Astrocyte (in vitro differentiated cells and primary cell): ENCODE measurements at places on chromosomes 6 and 20. TPM values are rescaled to one million over a fixed set of nuclear protein-coding genes. Genes with fewer than 3 reads are reported as not detected.
A peak's percentile ranks its signal among the peaks of the same experiment; 100 is the strongest.

DNA sequence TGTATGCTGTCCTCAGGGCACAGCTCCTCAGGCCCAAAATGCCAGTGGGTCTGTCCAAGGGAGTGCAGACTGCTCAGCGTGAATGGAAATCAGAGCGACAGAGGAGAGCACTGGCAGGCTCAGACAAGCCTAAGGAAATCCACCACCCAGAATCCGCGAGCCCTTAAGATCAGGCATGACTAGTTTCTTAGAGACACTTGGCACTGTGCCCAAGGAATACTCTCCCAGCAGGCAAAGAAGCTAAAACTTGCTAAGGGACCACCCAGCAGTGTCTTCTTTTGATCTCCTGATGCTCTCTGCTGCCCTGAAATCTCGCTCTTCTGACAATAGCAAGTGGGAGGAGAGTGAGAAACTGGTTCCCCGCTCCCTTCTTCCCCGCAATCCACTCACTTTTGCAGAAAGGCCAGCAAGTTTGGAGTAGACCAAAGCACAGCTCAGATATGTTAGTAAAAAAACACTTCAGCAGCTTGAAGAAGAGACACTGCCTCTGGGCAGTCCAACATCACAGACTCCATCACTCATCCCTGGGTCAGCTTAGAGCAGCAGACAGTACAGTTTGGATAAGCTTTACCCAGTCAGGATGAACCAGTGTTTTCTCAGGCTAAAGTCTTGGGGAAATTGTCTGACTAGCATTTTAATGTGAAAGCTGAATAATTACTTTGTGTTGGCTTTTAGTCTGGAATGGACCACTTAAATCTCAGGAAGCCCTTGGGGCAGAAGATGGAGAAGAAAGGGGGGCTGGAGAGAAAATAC, 32.4 kb downstream of the TRAF3IP2 start:
- peaks cover 10% of the 10 kb centered on the region for H3K36me3 ChIP-seq
- peak; percentile 74 for DNase-seq
- H3K27ac ChIP-seq = peak overlapping the region; percentile 85
- H3K27me3 ChIP-seq = no peaks in the 10 kb centered on the region

DNA sequence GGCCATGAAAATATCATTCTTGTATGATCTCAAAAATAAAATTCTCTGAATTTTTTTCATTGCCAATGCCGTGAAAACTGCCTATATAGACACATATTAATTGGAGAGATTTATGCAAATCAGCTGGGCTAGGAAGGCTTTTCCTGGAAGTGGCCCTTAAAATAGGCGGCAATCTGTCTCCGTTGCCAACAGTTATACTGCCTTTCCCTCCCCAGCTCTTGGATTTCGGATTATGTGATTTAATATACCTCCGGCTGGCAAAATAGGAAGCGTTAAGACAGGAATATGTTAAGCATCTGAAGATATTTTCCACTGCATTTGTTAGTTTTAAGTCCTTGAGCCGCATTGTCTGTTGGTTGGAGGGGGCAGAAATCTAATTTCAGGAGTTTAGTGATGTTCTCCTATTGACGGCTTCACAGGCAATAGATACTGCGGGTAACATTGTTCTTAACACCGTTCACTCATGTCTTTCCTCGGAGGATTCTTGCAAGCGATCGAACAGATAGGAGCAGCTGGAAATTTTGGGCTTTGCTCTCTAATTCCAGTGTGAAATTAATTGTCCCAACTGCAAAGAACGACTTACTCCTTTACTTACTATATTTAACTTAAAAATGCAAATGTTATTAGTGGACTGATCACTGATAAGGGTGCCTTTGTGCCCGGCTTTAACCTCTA, 113.3 kb downstream of the LINC00237 start:
- no peaks in the 10 kb centered on the region for H3K27me3 ChIP-seq
- DNase-seq = no peak
- H3K36me3 ChIP-seq = no peaks in the 10 kb centered on the region
- H3K4me3 ChIP-seq = no peak overlapping the region
- no peaks in the 10 kb centered on the region for H3K4me1 ChIP-seq
- no peak overlapping the region for H3K27ac ChIP-seq

The PACSIN1 gene
- total RNA-seq = 0.32 and 0.46 TPM in 2 replicates

DNA sequence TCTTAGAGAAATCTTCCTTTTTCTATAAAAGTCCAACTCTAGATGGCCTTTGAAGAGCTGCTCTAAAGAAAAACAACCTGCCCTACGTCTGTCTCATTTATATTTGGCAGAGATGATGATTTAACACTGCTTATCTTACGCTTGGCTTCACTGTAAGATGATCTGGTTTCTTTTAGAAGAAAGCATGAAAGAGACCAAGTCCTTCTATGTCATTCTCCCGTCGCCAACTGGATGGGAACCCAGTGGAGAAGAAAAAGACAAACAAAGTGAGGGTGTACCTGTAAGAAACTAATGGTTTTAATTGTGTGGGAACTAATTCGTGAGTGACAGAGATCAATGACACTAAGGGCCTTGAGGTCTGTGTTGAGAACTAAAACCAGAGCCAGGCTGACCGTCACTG, 92.8 kb downstream of the MBOAT1 start:
- no peaks in the 10 kb centered on the region for H3K4me1 ChIP-seq
- H3K4me3 ChIP-seq = no peak overlapping the region
- H3K27me3 ChIP-seq = no peaks in the 10 kb centered on the region
- no peaks in the 10 kb centered on the region for H3K36me3 ChIP-seq
- H3K27ac ChIP-seq = no peak overlapping the region

- DNase-seq = no peak
- H3K27me3 ChIP-seq = no peaks in the 10 kb centered on the region
- H3K4me1 ChIP-seq = no peaks in the 10 kb centered on the region
Observed at GRCh38 chr6:119562168-119562567, 212.6 kb upstream of the MAN1A1 start.
